Fibroblast of mammary gland (primary cell): ENCODE measurements at places on chromosomes 7 and 10.
A peak's percentile ranks its signal among the peaks of the same experiment; 100 is the strongest.

- DNase-seq, result no peak
Observed at GRCh38 chr7:101075646-101076045, 9.6 kb upstream of the TRIM56 start.

DNA sequence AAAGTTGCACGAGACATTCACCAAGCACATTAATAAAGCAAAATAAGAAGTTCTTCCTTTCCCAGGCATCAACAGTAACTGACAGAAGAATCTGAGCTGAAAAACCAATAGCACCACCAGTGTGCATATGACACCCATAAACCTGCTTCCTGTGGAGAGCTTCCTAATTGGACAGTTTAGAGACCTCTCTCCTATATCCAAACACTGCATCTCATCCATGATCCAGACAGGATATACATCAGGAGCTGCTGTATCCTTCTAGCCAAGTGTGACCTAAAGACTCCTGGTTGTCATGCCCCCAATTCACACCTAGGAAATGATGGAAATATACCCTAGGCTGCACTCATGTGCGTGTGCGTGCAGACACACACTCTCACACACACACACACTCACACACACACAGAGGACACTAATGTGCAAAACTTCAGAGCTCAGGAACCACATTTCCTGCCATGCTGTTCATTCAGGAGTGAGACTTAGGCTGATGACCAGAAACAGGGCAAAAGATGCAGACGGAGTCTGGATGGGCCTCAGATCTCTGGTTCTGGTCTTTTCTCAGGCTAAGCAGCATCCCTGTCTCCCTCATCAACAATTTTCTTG is 58.0 kb downstream of the MAP3K8 start:
- DNase-seq, result no peak

DNA sequence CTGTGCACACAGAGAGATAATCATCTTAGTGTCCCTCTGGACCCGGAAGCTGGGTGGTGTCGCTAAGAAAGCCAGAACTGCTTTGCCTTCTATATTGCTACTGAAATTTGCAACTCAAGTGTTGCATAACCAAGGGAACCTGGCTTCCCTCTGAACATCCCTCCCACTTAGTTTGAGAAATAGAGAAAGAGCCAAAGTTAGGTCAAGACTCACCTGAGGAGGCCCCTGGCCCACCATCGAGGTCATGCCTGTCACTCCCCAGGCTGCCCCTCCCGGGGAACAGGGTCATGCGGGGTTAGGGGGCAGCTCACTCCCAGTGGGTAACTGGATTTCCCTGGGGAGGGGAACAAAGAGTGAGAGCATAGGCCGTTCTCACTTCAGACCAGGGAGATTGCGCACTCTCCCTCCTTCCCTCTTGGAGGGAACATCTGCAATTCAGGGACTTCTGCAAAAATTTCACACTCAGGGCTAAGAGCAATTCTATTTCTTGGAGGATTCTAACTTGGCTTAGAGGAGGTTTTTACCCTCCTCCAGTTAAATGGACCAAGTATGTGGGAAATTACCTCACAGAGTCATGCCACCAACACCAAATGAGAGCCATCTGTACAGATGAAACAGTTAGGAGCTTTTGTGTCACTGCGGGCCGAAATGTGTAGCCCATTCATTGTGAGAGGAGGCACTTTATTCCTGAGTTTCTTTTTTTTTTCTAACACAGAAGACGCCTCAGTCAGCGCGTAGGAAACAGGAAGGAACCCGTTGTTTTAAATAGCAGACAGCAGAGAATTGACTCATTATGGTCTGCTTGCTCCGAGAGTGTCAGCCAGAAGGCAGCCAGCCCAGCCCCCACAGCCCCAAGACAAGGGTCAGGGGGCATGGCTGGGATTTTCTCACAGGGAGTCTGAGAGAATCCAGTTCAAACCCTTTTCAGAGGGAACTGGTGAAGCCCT is 221.3 kb downstream of the ARHGAP12 start:
- DNase-seq, result peak; percentile 79

DNA sequence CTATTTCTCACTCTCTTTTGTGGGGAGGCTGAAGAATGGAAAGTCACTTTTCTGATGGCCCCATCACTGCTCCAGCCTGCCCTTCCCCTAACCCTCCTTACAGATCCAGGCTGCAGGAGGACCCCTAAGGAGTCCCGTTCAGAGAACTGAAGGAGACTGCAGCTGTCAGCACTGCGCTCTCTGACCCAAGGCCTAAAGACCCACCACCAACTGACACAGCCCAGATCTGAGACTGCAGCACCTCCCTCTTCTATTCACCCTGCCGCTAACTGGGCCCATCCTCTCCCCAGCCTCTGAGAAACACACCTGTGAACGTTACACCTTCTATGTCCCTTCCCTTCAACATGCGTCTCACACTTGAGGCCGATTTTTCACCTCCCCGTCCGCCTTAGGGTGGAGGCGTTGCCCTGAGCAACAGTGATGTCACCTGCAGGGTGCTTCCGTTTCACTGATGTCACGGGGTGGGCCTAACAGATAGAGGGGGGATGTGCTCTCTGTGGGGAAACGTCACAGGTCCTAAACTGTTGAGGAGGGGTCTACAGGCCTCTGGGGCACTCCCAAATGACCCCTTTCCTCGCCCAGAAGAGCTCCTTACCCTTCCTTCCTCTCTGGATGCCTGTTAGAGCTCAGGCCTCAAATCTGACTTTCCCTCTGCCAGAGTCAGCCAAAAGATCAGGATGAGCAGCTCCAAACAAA is 5.1 kb downstream of the ITPRIP start:
- peak; percentile 25 for DNase-seq

DNA sequence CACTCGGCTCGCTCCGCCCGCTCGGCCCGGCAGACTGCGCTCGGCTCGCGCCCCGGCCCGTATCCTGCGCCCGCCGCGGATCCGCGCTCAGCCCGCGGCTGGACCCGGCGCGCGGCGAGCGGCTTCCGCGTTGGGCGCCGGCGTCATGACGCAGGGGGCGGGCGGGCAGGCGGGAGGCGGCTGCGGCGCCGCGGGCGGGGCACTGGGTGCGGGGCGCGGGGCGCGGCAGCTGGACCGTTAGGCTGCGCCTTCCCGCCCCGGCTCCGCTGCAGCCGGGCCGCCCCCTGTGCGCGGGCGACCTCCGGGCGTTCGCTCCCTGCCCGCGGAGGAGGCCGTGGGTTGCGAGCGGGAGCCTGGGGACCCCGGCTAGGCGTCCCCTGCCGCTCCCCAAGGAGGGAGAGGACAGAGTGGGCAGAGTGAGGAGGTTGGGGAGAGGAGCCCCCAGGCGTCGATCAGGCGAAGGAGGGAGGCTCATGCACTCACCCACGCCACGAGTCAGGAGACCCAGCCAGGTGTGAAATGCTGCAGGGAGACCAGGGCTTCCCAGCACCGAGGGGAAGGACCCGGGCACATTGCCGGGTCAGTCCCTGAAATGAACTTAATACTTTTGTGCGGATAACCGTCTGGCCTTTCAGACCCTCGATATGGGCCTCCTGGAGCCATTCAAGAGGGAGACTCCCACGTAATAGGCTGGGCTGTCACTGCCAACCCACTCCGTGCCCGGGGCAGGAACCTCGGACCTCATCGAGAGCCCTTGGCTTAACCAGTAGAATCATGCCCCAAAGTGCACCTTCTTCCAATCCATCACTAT is at the start of gene PIP4K2A:
Gene PIP4K2A (minus strand): TSS at position 100 of the 811 bp plus-strand sequence. CDS start 252 bp downstream, outside the sequence.
- peak; percentile 59 for DNase-seq

GRCh38 chr7:1232103-1232466 is 587 bp upstream of the UNCX start:
- no peak for DNase-seq

DNA sequence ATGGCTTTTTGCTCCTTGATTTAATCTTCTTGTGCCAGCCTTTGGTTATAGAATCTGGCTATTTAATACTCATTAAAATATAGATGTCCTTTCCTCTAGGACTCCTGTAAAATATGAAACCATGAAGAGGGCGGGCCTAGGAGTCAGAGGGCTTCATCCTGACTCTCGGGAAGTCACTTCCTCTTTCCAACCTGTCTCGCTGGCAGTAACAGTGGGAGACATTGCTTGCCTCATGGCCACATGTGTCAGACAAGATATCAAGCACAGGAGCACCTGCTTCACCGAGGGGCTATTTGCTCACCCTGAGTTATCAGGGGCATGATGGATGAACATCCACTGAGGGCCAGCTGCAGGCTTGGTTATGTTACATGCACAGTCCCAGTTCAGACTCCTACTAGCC is 31.0 kb downstream of the SLIT1 start:
- DNase-seq, result no peak

DNA sequence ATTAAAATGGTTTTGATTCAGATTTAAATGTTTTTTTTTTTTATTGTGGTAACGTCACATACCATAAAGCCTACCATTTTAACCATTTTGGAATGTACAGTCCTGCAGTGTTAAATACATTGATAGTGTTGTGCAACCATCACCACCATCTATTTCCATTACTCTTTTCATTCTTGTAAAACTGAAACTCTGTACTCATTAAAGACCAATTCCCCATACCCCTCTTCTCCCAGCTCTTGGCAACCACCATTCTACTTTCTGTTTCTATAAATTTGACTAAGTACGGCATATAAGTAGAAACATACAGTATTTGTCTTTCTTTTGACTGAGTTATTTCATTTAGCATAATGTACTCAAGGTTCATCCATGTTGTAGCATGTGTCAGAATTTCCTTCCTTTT is 96.2 kb downstream of the EXOC4 start:
- no peak for DNase-seq

DNA sequence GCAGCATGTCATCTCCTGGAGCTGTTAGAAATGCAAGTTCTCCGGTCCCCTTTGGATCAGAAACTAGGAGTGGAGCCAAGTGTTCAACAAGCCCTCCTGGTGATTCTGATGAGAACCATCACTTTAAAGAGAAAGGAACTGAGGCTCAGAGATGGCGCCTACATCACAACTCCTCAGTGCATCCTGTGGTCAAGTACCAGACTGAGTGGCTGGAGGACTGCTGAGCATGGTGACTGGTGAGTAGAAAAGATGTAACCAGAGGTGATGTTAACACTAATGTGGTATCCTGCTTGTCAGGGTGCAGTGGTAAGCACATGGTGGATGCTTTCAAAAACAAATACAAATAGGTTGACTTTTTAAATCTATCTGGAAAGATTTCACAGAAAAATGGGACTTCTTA is 3.5 kb upstream of the OIT3 start:
- DNase-seq, result no peak

GRCh38 chr7:138515001-138515528 is 55.0 kb downstream of the TRIM24 start:
- no peak for DNase-seq

- DNase-seq, result no peak
Observed at GRCh38 chr7:98521089-98521692, 95.9 kb upstream of the NPTX2 start.

GRCh38 chr7:87375662-87376435 is 30.4 kb downstream of the CROT start:
- no peak for DNase-seq

GRCh38 chr10:114576132-114576487 is 82.0 kb downstream of the ABLIM1 start:
- no peak for DNase-seq

GRCh38 chr10:31013331-31013730 is 18.3 kb downstream of the ZNF438 start:
- no peak for DNase-seq
